ENCODE measurements at places on chromosomes 4 and X. TPM values are rescaled to one million over a fixed set of nuclear protein-coding genes. Genes with fewer than 3 reads are reported as not detected.

DNA sequence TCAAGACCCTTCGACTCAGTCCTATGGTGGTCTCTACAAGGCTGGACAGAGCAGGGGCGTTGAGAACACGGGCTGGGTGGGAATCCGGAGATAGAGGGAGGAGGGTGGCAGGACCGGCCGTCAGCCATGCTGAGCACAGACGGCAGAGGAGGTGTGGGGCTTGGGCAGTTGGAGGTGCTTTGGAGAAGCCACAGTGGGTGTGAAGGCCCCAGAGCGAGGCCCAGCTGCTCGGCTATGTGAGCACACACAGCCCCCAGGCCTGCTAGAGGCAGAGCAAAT, 4.2 kb downstream of the PDE6B start:
- H3K36me3 ChIP-seq, result no peaks in the 10 kb centered on the region
- H3K27ac ChIP-seq, result no peak overlapping the region
- H3K27me3 ChIP-seq, result no peaks in the 10 kb centered on the region

Gene SCML2
- total RNA-seq, result 3.7 TPM

DNA sequence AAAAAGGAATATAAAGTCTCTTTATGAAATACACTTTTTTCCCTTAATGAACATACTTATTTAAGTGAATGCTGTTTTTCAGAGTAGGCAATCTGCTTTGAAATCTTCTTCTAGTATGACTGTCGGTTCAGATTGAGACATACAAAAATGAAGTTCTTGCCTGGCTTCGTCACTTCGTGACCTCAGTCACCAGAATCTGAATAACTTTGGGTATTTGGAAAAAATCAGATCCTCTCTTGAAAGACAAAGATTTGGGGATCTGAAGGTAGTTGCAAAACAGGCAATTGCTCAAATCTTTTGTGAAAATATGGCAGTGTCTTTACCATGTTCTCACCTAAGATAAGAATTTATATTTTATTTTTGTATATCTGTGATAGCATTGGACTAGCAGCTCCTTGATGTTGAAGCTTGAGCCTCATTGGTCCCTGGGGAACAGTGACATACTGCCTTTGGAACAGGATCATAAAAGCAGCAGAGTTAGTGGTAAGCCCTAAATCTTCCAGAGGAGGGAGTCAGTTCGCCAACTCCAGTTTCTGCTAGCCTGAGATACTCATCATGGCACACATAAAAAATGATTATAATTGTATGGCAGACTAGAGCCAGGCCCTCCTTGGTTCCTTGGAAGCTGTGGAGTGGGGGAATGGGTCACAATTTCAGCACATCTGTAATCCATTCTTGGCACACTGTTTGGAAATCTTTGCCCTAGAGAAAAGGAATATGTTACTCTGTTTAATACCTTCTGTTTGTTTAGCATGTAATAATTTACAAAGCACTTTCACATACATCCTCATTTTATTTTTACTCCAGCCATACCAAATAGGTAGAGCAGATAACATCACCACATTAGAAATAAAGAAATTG, 5.0 kb downstream of the ARFIP1 start:
- no peak for DNase-seq
- no peaks in the 10 kb centered on the region for H3K27me3 ChIP-seq
- H3K27ac ChIP-seq, result peak overlapping the region; percentile 8
- H3K4me1 ChIP-seq, result no peaks in the 10 kb centered on the region
- H3K4me3 ChIP-seq, result no peak overlapping the region

Gene F11
- total RNA-seq, result not detected

DNA sequence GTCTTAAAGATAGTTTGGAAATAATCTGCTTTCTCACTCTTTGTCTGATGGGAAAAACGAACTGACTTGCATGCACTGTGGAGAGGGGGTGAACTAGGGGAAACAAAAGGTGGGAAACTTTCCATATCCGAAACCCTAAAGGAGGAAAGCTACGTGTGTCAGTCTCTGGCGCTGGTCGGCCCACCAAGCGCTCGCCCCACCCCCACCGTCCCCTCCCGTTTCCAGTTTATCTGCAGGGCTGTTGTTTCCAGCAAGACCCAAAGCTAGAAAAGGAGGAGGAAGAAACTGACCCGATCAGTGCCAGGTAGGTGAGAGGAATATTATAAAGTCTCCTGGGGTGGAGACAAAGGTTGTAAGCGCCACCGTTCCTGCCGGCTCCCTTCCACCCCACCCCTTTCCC, 552 bp downstream of the TCEAL9 start:
- peak overlapping the region; percentile 55 for H3K4me3 ChIP-seq
- H3K27ac ChIP-seq, result peak overlapping the region; percentile 99
- H3K27me3 ChIP-seq, result no peaks in the 10 kb centered on the region
- H3K4me1 ChIP-seq, result no peaks in the 10 kb centered on the region
- no peaks in the 10 kb centered on the region for H3K36me3 ChIP-seq

DNA sequence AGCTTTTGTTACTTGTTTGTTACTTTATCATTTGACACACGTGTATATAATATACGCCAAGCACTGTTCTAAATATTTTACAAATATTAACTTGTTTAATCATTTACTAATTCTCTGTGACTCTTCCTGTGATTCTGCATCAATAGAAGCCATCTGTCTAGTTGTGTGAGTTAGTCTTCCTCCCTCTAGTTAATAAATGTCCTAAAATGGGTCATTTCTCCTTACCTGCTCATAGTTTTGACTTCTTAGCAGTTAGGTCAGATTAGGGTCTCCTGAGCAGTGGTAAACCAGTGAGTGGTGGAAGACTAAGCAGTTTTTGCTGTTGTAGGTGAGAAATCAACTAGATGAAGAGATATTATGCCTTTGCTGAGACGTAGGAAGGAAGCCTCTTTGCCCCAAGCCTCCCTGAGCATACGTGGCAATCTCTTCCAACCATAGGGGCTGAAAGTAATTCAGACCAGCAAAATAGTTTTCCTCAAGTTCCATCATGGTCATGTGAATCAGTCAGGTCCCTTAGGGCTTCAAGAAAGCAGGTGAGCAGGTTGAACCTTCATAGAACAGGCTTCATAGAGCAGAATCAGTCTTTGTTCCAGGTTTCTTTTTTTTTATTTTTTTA, 38.7 kb upstream of the THOC2 start:
- H3K27ac ChIP-seq, result no peak overlapping the region
- H3K4me3 ChIP-seq, result no peak overlapping the region
- no peaks in the 10 kb centered on the region for H3K4me1 ChIP-seq
- H3K27me3 ChIP-seq, result no peaks in the 10 kb centered on the region

- no peaks in the 10 kb centered on the region for H3K4me1 ChIP-seq
- H3K27ac ChIP-seq, result peak overlapping the region; percentile 99
- DNase-seq, result no peak
- no peak overlapping the region for H3K4me3 ChIP-seq
- no peaks in the 10 kb centered on the region for H3K36me3 ChIP-seq
- H3K27me3 ChIP-seq, result no peaks in the 10 kb centered on the region
Measured at GRCh38 chr4:145490361-145490760, 8.7 kb downstream of the SMAD1 start.

DNA sequence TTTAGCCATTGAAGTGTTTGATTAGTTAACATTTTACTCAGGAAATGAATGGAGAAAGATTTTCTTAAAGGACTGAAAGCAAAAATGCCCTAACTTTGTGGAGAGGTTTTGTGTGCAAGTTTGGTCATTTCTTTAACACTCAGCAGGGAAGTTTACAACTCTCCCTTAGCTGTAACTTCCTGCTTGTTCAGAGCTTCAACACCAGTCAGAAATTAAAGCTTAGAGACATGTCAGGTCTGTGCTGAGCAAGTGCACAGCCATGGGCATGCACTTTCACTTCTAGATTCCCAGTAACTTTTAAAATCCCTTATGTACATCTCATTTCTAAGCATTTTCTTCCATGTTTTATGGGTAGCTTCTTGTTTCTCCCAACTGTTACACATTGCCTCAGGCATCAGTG, 326.0 kb downstream of the ACTRT1 start:
- no peak overlapping the region for H3K4me3 ChIP-seq
- no peaks in the 10 kb centered on the region for H3K4me1 ChIP-seq
- no peak for DNase-seq
- no peak overlapping the region for H3K27ac ChIP-seq
- H3K27me3 ChIP-seq, result no peaks in the 10 kb centered on the region

DNA sequence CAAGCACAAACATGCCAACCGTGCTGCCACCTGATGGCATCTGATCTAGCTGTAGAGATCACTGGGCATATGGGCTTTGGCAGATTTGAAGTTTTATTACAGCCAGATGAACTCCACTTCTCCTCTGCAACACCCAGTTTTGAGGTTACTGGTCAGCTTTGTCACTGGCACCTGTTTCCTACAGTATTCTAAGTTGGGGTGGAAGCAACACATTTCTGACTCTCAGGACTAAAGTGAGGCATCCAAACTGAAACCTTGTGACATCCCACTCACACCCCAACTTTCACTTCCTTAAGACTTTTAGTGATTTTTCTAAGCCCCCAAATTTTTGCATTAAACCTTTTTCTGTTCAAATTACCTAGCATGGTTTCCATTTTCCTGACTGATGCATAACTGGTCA, 115.1 kb upstream of the PCDH18 start:
- H3K4me3 ChIP-seq, result no peak overlapping the region
- DNase-seq, result no peak
- H3K27me3 ChIP-seq, result no peaks in the 10 kb centered on the region

- no peaks in the 10 kb centered on the region for H3K27me3 ChIP-seq
- no peak for DNase-seq
- no peak overlapping the region for H3K27ac ChIP-seq
- H3K4me3 ChIP-seq, result no peak overlapping the region
Measured at GRCh38 chr4:38449506-38450174, 214.4 kb upstream of the KLF3 start.

DNA sequence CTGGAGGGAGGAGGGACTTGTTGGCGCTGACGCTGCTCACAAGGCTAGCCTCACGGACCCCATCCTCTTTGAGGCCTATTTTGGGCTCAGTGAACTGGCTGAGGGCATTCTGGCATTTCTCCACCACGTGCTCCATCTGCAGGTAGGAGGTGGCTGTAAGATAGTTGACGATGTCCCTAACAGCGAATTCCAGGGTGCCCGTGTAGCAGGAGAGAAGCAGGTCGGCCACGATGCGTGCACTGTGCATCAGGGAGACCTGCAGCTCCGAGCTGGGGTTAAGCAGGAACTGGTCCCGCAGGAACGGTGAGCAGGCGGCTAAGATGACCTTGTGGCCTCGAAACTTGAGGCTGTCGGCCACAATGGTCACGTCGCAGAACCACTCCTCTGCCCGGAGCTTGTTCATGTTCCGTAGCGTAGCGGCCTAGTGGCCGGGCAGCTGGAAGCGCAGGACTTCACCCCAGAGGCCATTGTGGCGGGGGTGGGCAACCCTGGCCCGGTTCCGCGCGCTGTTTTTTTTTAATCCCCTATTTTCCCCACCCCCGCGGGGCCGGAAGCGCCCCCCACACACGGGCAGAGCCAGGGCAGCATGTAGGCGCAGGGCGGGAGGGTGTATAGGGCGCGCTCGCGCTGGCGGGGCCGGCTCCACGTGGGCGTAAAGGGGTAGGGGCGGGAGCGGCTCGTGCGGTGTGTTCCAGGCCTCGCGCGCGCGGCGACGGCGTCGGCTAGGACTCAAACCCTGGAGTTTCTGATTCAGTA, 73.2 kb downstream of the UBE2K start:
- H3K36me3 ChIP-seq, result no peaks in the 10 kb centered on the region
- H3K4me1 ChIP-seq, result no peaks in the 10 kb centered on the region
- H3K27ac ChIP-seq, result no peak overlapping the region
- no peak for DNase-seq
- no peaks in the 10 kb centered on the region for H3K27me3 ChIP-seq
- H3K4me3 ChIP-seq, result no peak overlapping the region

Gene FAM3A
- 55.9 TPM for total RNA-seq

GRCh38 chr4:53720776-53721175, 129.5 kb upstream of the LNX1 start:
- H3K36me3 ChIP-seq, result no peaks in the 10 kb centered on the region
- DNase-seq, result no peak
- no peaks in the 10 kb centered on the region for H3K4me1 ChIP-seq
- H3K27me3 ChIP-seq, result no peaks in the 10 kb centered on the region

Gene MID1
- 10.8 TPM for total RNA-seq

Gene KLHL13
- total RNA-seq, result 155 TPM

DNA sequence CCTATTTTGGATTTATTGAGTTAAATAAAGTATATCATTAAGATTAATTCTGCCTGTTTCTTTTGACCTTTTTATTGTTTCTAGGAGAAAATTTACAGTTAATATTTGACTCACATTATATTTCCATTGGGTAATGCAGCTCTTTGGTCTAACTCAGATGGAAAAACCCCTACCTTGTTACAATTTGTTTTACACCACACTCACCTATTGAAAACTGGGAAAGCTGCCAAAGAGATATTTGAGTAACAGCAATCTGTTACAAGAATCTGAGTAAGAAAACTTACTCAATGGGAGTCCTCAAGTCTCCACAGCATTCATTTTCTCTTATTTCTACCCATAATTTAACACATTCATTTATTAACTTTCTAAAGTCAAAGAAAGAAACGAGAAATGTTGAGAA, 108.0 kb upstream of the TLL1 start:
- H3K27me3 ChIP-seq, result no peaks in the 10 kb centered on the region
- no peaks in the 10 kb centered on the region for H3K4me1 ChIP-seq
- DNase-seq, result no peak
- no peak overlapping the region for H3K4me3 ChIP-seq
- no peaks in the 10 kb centered on the region for H3K36me3 ChIP-seq

Gene MAGEB17
- not detected for total RNA-seq

Gene DDIT4L
- 10.2 TPM for total RNA-seq

DNA sequence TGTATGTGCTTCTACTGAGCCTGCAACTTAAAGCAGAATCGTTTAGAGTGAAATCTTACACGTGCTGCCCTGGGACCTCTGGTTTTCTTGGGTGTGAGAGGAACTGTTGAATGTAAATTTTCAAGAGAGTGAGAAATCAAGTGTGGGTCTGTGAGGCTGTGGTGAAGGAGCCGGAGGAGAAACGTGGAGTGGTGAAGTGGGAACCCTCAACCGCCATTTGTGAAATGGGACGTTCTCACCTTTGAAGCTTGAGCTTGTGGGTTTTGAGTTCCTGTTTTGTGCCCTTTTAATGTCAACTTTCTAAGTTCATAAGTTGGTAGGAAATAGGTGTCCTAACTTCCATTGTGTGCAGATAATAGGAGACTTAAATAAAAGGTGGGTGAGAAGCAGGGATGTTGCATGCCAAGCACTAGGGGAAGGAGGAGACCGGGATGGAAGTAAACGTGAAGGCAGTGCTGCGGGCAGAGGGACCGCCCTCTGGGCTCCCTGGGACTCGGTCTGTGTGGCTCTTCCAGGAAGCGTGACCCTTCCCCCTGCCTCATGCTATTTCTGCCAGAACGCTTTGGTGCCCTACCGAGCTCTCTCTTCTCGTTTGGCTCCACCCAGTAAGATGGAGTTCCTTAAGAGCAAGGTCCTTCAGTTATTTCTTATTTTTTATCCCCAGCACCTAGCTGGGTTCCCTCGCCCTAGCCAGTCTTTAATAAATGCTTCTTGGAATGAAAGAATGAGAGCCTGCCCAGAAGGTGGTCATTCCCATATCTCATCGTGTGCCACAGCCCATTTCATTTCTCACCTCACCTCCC, 56.0 kb downstream of the TMEM131L start:
- no peaks in the 10 kb centered on the region for H3K36me3 ChIP-seq
- no peak overlapping the region for H3K27ac ChIP-seq
- DNase-seq, result no peak
- no peaks in the 10 kb centered on the region for H3K27me3 ChIP-seq

Gene ARMCX5
- total RNA-seq, result 8.8 TPM

Gene SRD5A3
- 6.1 TPM for total RNA-seq

Measured in uterus (tissue), 4 donors.